SJSA1 (cell line): ENCODE measurements at places on chromosomes 11 and 22. TPM values are rescaled to one million over a fixed set of nuclear protein-coding genes. Genes with fewer than 3 reads are reported as not detected.

The NLRP6 gene
- total RNA-seq, result not detected in 2 replicates

The SYT12 gene
- 0.13 and 0.29 TPM in 2 replicates for total RNA-seq

The CHRDL2 gene
- total RNA-seq, result not detected in 2 replicates

The CBLIF gene
- not detected in 2 replicates for total RNA-seq

DNA sequence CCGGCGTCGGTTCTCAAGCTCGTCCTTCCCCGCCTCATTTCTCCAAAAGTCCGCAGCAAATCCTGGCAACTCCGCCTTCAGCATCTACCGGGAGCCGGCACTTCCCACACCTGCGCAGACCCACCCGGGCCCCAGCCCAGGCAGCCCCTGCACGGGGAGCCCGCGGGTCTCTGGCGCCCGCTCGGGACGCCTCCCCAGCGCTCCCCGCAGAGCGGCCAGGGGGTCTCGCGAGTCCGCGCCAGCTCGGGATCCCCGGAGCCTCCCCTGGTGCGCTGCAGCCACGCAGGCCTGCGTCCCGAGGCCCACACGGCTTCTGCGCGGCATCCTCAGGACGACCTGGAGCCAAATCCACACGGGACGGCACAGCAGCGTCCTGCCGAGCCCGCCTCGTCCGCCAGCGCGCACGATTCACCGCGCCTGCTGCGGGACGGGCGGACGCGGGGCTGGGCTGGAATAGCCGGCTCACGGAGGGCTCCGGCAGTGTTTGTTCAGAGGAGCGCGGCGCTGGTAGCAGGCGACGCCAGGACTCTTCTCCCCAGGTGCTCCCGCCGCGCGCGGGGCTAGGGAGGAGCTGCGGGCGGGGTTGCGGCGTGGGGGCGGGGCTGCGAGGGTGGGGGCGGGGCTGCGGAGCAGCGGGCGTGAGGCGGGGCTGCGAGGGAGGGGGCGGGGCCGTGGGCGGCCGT lies 816 bp upstream of the PHRF1 start:
- H3K27ac ChIP-seq, result no peak overlapping the region
- no peaks in the 10 kb centered on the region for H3K36me3 ChIP-seq
- DNase-seq, result peak; percentile 42
- peak overlapping the region; percentile 42 for H3K4me3 ChIP-seq

GRCh38 chr11:17747131-17747955 lies 12.8 kb downstream of the KCNC1 start:
- H3K4me1 ChIP-seq, result no peaks in the 10 kb centered on the region
- H3K4me3 ChIP-seq, result no peak overlapping the region
- DNase-seq, result no peak
- no peaks in the 10 kb centered on the region for H3K36me3 ChIP-seq

DNA sequence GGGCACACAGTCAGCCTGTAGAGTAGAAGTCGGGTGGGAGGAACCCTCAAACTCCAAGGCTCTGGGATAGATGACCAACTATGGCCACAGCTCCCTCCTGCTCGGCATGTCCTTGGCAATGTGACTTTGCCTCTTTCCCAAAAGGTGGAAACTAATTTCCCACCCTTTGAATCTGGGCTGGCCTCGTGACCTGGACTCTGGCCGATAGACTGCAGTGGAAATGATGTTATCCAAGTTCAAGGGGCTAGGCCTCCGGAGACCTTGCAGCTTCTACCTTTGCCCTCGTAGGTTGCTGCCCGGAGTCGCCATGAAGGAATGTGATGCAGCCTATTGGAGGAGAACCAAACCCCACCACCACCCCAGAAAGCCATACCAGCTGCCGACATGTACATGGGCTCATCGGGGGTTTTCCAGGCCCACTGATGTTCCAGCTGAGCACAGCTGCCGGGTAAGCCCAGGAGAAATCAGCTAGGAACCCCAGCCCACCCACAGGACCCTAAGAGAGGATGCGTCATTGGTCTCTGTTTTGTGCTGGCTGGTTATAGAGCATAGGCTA lies 30.4 kb downstream of the KCNJ4 start:
- H3K4me1 ChIP-seq, result no peaks in the 10 kb centered on the region
- H3K27me3 ChIP-seq, result no peaks in the 10 kb centered on the region; the same call in 1 of the 2 replicates
- H3K36me3 ChIP-seq, result no peaks in the 10 kb centered on the region
- no peak for DNase-seq
- no peak overlapping the region for H3K4me3 ChIP-seq

GRCh38 chr22:39135092-39135896 lies 17.2 kb downstream of the CBX7 start:
- H3K27me3 ChIP-seq, result no peaks in the 10 kb centered on the region
- no peaks in the 10 kb centered on the region for H3K4me1 ChIP-seq
- H3K36me3 ChIP-seq, result no peaks in the 10 kb centered on the region
- H3K4me3 ChIP-seq, result no peak overlapping the region
- DNase-seq, result peak; percentile 36

DNA sequence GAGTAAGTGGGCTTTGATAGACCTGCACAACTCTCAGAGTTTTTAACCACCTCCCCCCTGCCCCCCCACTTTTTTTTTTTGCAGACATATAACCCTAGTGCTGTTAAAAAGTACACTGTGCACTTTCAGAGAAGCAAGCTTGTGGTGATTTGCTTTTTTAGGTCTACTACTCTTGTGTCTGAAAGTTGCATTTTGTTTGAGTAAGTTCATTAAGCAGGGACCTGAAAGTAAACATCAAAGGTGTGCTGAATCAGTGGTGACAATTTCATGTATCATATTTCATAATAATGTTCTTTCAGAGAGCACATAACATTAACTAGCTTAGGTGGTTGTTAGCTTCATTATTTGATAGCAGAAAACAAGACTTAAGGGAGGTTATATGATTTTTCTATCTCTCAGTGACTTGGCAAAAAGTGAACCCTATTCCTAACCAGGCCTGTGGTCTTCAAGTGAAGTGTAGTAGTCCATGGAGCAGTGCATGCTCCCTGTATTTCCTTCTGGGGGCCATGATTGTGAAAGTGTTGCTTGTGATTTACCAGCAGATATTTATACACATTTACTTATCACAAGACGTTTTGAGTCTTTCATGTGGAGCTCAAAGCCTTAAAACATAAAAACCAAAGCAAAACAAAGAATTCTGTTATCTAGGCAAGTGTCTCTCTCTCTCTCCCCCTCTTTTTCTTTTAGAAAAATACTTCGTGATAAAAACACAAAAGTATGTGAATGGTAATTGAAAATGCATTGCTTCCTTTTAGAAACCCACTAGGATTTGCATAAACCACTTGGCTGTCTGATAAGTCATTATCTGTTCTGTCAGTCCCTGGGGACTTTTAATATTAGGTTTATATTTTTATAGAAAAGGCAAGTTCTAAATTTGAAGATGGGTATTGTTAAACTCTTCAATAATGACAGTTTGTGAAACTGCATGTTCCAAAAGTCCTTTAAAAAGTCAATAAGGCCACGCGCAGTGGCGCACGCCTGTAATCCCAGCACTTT lies 7.5 kb upstream of the RAG2 start:
- H3K27ac ChIP-seq, result no peak overlapping the region
- no peak overlapping the region for H3K4me3 ChIP-seq
- no peaks in the 10 kb centered on the region; the same call in 1 of the 2 replicates for H3K27me3 ChIP-seq

DNA sequence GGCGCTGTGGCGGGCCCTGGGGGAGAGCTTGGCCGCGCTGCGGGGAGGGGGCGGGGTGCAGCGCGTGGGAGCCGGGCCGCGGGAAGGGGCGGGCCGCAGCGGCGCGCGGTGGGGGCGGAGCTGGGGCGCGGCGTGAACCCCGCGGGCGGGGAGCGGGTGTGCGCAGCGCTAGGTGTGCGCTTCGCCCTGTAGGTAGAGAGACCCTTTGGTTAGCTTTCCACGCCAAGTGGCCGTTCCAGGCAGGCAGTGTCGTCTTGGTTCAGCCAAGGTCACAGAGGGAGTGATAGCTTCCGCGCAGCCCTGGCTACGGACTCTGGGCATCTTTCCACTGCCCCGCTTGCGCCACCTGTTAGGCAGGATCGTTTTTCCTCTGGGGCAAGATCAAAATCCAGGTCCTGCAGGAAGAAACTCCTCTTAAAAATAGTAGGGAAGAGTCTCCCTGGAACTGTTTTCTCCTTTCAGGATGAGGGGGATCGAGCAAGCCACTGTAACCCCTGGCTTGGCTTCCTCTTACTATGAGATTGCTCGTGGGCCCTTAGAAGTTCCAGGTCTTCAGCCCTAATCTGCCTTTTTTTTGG lies 434 bp downstream of the BANF1 start:
- H3K36me3 ChIP-seq, result peaks cover 80% of the 10 kb centered on the region
- H3K27me3 ChIP-seq, result no peaks in the 10 kb centered on the region
- peak overlapping the region; percentile 60 for H3K4me3 ChIP-seq
- peak overlapping the region; percentile 76 for H3K27ac ChIP-seq

DNA sequence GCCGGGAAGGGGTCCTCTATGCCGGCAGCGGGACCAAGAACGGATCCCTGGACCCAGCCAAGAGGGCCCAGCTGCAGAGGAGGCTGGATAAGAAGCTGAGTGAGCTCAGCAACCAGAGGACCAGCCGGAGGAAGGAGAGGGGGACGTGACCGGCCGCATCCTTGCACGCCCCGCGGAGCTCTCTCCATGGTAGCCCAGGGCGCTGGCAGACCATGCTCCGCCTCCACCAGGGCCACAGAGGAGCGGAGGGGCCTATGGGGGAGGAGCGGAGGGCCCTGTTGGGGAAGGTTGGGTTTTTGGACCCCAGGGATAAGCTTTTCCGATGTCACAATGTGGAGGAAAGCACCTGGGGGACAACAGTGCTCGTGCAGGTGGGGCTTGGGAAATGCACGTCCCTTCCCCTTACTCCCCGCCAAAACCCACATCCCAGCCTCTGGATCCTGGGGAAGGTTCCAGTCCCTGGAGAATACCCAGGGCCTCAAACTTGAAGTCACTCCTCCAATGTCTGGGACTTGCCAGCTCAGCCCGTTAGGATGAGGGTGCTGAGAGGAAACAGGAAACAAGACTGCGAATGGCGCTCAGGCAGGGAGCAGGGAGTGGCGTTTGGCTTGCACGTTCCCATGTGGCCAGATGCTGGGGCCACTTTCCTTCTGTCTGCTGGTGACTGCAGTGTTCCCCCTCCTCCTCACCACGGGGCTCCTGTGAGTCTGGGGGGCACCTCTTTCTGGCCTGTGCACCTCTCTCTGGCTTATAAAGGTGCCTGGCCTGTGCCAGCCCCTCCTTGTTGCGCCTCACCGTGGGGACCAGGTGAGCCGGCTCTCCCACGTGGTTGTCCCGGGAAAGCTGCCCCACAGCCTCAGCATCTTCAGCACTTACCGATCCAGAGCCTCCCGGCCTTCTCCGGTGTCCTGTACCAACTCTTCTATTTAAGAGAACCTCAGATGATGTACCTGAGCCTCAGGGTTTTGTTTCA lies 36.2 kb downstream of the IGHMBP2 start:
- DNase-seq, result no peak
- no peak overlapping the region for H3K4me3 ChIP-seq
- H3K27ac ChIP-seq, result no peak overlapping the region
- no peaks in the 10 kb centered on the region for H3K27me3 ChIP-seq
- peaks cover 61% of the 10 kb centered on the region for H3K36me3 ChIP-seq

DNA sequence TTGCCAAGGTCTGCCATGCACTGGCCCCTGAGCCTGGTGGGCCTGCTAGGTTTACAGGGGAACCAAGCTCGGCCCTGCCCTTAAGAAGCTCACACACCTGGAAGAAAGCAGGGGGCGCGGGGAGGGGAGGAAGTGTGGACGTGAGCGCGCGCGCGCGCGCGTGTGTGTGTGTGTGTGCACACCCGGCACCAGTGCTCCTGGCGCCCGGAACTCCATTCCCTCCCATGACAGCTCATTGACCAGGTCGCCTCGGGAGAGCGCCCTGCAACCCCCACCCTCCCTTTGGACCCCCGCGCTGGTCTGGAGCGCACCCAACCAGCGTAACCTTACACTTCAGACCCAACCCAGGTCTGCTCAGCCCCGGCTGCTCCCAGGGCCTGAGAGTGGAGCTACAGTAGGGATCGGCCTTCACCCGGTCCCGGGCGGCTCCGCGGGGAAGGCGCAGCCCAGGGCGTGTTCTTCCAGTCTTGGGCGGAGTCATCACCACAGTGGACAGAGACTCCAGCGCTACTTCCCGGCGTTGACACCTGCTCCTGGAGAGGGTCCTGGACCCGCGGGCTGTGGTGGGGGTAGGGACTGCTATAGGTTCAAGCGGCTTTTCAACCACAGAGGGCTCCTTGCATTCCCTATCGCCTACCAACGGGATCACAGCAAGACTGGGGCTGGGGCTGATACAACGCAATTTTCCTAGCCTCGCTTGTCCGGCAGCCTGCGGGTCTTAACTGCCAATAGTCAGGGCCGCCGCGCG lies 1.5 kb downstream of the GALNT18 start:
- DNase-seq, result no peak
- H3K27me3 ChIP-seq, result peaks cover 28% of the 10 kb centered on the region
- peak overlapping the region; percentile 40 for H3K4me3 ChIP-seq
- H3K36me3 ChIP-seq, result no peaks in the 10 kb centered on the region
- H3K27ac ChIP-seq, result no peak overlapping the region

DNA sequence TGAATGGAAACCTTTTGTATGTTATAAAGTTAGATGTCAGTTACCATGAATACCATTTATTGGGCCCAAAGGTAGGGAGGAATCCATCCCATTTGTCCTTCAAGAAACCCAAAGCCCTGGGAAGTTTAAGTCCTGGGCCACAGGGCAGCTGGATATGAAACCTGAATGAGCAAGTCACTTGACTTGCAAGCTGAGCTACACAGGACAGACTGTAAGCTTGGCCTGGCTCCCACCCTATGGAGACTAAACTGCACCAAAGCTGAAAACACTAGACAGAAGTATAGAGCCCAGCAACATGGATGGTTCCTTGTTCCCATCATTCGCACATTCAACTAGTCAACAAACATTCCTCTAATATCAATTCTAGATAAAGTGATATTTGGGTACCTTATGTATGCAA lies 71.3 kb downstream of the KCNC1 start:
- no peak overlapping the region for H3K4me3 ChIP-seq
- no peaks in the 10 kb centered on the region for H3K36me3 ChIP-seq
- no peaks in the 10 kb centered on the region for H3K4me1 ChIP-seq
- no peak overlapping the region for H3K27ac ChIP-seq
- no peaks in the 10 kb centered on the region for H3K27me3 ChIP-seq
- no peak for DNase-seq

- peaks cover 6% of the 10 kb centered on the region; the same call in 1 of the 2 replicates for H3K36me3 ChIP-seq
- H3K27me3 ChIP-seq, result no peaks in the 10 kb centered on the region
- H3K4me1 ChIP-seq, result peaks cover 68% of the 10 kb centered on the region
- H3K4me3 ChIP-seq, result no peak overlapping the region
- peak overlapping the region; percentile 63 for H3K27ac ChIP-seq
These were observed 51.0 kb downstream of the TEAD1 start for GRCh38 chr11:12725055-12725862.

- H3K27me3 ChIP-seq, result no peaks in the 10 kb centered on the region
- no peak overlapping the region for H3K4me3 ChIP-seq
- H3K36me3 ChIP-seq, result peaks cover 91% of the 10 kb centered on the region
- no peak overlapping the region for H3K27ac ChIP-seq
- no peak for DNase-seq
These were observed 17.1 kb downstream of the KDM2A start for GRCh38 chr11:67136156-67136555.

DNA sequence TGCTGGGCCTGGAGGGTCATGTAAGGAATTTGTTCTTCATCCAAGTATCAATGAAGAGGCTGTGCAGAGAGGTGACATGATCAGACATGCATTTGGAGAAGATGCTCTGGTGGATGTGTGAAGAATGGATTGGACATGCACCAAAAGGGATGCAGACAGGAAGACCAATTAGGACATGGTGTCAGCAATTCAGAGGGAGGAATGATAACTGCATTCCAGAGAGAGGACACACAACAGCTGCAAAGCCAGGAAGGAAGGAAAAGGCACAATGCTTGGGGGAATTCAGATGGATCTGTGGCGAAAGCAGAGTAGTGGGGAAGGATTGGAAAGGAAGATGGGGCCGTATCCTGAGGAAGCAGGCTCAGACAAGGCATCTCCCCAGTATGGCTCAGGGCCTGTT lies 5.2 kb upstream of the ARRB1 start:
- no peak for DNase-seq
- H3K27me3 ChIP-seq, result no peaks in the 10 kb centered on the region

- peak; percentile 76 for DNase-seq
- no peaks in the 10 kb centered on the region for H3K27me3 ChIP-seq
- H3K27ac ChIP-seq, result peak overlapping the region; percentile 35
- peaks cover 14% of the 10 kb centered on the region for H3K4me1 ChIP-seq
- H3K4me3 ChIP-seq, result no peak overlapping the region
These were observed 38.0 kb downstream of the METTL15 start for GRCh38 chr11:28146123-28146751.
